ENCODE measurements at places on chromosomes 3 and 15.
A peak's percentile ranks its signal among the peaks of the same experiment; 100 is the strongest.

DNA sequence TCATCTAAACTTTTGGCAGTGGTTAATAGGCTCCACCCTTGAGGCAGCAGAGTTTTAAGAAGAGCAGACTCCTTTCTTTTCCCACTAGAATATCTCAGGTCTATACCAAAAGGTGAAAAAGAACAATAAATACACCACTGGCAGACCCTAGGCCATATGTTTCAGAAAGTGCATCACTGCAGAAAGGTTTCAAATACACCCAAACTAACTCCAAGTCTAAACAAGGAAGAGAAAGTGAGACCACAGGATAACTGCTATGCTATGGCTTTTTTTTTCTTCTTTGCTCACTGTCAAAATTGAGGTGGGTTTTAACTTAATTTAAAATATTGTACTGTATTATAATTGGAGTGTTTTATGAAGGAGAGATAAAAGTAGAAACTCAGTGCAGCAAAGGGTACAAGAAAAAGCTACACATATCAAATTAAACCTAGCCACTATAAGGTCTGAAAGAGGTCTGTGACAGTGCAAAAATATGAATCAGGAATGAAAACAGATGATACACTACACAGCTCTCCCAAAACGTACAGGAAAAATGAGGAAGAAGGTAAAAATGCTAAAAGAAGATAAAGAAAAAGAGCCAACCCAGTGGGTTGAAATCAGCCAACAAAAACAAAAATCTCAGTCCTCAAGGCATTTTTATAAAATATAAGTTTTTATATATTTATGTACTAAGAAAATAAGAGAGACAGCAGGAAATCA is 8.4 kb downstream of the SNX4 start:
- DNase-seq = no peak

GRCh38 chr3:53131096-53131495 is 861 bp upstream of the RFT1 start:
- no peak for DNase-seq

DNA sequence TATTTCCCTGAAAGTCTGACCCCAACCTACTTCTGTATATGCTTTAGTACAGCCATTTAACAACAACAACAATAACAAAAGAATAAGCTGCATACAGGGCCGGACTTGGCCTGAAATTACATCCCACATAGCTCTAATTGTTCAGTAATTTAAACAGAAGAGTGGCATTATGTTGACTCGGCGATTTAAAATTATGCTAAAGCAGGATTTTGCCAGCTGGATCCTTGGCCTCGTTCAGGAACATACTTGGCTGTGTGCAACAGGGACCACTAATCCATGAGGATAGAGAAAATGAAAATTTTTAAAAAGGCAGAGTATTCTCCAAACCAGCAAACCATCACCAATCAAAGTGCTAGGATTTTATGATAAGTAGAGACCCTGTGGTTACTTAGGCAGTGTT is 433.1 kb upstream of the RBMS3 start:
- no peak for DNase-seq

- no peak for DNase-seq
Measured at GRCh38 chr3:106381286-106381938, 512.6 kb upstream of the CBLB start.

GRCh38 chr3:152183473-152183872 is 85.3 kb upstream of the MBNL1 start:
- DNase-seq = peak; percentile 10

DNA sequence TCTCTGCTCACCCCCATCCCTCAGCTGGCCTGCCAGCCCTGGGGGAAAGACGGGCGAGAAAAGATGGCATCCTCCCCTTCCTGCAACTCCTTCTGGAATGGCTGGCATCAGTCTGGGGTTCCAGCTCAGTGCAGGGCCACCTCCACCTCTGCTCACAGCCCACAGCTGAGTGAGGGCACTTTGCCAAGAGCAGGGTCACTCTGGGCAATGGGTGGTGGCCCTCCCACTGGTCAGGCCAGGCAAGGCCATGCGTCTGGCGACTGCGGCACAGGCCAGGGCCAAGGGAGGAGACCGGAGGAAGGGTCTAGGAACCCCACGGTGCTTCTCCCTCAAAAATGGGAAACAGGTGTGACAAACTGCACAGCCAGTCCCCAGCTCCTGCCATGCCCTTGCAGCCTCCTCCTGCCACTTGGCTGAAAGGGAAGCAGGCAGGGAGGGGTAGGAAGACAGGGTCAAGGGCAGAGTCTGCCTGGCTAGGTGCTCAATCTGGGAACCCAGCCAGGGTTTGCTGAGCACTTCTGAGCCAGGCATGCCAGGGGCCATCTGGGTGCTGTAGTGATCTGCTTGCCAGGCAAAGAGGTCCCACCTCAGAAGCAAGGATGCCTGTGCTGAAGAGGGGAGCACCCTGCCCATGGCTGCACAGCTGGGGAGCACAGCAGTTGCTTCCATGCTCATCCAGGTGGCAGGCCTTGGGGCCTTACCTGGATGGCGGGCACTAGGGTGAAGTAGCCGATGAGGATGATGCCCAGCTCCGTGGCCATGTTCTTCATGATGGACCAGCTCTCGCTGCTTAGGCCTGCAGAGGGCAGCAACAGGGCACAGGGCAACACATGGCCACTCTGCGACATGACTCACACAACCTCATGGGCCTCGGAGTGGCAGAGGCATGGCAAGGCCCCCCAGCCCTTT is 41.2 kb downstream of the PTPN23 start:
- DNase-seq = no peak

GRCh38 chr3:194570235-194570634 is 63.0 kb downstream of the TMEM44 start:
- DNase-seq = no peak

DNA sequence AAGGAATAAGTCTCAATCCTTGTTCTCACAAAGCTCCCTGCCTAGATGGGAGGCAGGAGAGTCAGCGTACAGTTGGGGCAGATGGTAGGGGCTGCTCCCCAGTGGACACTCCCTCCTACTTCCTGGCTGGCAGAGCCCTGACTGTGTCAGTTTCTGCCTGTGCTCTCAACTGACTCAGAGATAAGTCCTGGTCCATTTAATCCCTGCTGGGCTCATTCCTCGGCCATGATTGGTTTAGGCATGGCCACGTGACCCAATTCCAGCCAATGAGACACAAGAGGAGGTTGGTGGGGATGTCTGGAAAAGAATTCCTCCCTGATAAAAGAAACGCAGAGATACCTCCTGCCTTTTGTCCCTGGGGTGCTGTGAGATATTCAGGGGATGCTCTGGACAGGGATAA is 118.1 kb upstream of the SLC6A11 start:
- no peak for DNase-seq

Data from SJSA1 (cell line).